ENCODE measurements at places on chromosomes 2 and 18.
A peak's percentile ranks its signal among the peaks of the same experiment; 100 is the strongest.

DNA sequence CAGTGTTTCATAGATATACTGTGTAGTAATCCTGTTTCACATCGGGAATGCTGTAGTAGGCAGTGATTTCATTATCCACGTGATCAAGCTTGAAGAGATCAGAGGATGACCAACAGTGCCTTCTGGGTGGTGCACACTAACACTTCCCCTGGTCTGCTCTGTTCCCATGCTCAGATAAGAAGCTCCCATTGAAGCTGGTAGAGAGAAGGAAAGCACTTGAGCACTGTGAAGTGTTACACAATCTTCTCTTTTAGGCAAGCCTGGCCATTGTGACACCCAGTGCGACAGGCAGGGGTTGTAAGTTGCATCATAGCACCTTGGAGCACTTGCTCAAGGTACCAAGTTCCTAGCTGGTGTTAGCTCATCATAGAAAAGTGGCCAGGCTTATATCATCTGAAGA, 30.6 kb upstream of the GPD2 start:
- no peak for DNase-seq

- no peak for DNase-seq
Measured at GRCh38 chr2:74238879-74239278, 40.5 kb downstream of the MTHFD2 start.

- no peak for DNase-seq
Measured at GRCh38 chr2:15241929-15242328, 319.2 kb downstream of the NBAS start.

DNA sequence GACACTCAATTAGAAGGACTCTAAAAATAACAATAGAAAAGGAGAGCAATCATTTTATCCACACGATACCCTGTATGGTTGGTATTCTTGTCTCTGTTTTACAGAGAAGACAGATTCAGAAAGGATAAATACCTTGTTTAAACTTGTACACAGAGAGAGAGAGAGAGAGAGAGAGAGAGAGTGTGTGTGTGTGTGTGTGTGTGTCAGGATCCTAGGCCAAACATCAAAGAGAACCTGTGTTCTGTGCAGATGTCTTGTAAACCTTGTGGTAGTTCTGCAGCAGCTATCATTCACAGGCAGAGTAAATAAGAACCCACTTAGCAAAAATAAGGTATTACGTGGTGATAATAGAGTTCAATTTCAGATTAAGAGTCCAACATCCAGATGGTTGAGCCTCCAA, 4.3 kb upstream of the CRIM1 start:
- no peak for DNase-seq

GRCh38 chr2:127014630-127015029, 92.3 kb downstream of the BIN1 start:
- DNase-seq = no peak

DNA sequence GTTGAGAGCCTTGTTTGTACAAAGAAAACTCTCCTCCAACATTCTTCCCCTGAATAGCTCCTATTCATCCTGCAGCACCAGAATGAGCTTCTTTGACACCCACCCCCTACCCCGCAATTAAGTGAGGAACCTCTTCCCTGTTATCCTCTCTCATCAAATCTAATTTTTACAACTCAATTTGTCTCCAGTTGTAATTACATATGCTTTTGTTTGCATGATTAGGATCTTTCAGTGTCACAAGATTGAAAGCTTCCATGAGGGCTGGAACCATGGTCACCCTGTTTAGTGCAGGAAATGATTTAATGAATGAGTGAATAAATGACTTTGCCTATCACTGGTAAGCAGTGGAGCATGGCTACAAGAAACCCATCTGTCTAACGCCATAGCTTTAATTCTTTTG, 334.6 kb upstream of the KLHL29 start:
- DNase-seq = no peak

GRCh38 chr18:39622431-39622830, 2056.8 kb upstream of the CELF4 start:
- no peak for DNase-seq

- no peak for DNase-seq
Measured at GRCh38 chr18:63322206-63322605, 2.6 kb upstream of the BCL2 start.

DNA sequence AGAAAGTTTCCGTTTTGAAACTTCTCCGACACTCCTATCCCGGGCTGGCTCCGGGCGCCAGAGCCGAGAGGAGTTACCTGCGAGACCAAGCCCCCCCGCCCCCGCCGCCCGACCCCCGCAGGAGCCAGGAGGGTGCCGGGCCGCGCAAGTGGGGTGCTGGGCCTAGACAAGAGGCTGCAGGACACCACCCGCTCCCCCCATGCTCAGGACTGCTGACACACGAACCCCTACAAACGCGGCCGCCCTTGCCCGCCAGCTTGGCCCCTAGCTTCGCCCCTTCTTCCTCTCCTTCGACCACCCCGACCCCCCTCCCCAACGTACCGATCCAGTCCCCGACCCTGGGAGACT, 497 bp downstream of the PLA2R1 start:
- DNase-seq = no peak

GRCh38 chr2:74548285-74548899, 5.3 kb downstream of the LOXL3 start:
- DNase-seq = no peak

DNA sequence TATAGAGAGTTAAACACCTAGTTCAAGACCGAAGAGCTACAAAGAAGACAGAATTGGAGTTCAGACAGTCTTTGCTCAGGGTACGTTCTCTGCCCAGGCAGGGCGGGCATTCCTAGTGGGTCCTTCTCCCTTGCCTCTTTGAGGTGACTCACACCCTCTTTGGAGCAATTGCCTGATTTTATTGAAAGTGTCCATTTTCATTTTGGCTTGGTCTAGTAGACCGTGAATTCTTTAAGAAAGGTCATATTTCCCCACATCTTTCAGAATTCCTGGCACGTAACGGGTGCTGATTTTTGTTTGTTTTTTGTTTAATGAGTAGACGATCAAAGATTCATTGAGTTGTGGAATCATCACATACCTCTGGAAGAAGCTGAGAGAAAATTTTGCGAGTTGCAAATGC, 871.5 kb downstream of the RNF144A start:
- no peak for DNase-seq

- no peak for DNase-seq
Measured at GRCh38 chr2:240604291-240604938, 17.9 kb downstream of the CAPN10 start.

- no peak for DNase-seq
Measured at GRCh38 chr2:239381709-239382134, 19.1 kb downstream of the HDAC4 start.

GRCh38 chr2:236731767-236732580, 162.3 kb downstream of the ACKR3 start:
- no peak for DNase-seq

GRCh38 chr2:165897074-165897473, 56.5 kb downstream of the TTC21B start:
- DNase-seq = no peak

- no peak for DNase-seq
Measured at GRCh38 chr2:30789670-30790210, 17.5 kb downstream of the CAPN13 start.

DNA sequence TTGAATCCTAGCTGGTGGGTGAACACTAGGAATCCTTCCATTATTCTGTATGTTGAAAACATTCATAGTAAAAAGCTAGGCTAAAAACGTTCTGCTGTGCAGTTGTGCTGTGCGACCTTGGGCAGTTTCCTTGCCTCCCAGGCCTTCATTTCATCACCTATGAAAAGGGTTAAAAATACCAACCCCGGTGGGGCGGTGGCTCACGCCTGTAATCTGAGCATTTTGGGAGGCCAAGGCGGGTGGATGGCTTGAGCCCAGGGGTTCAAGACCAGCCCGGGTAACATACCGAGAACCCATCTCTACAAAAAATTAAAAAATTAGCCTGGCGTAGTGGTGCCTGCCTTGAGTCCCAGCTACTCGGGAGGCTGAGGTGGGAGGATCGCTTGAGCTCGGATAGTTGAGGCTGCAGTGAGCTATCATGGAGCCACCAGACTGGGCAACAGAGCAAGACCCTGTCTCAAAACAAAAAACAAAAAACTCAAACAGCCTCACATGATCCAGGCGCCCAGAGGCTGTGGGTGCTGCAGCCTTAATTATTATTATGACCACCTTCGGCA, 2.9 kb upstream of the RRM2 start:
- no peak for DNase-seq

DNA sequence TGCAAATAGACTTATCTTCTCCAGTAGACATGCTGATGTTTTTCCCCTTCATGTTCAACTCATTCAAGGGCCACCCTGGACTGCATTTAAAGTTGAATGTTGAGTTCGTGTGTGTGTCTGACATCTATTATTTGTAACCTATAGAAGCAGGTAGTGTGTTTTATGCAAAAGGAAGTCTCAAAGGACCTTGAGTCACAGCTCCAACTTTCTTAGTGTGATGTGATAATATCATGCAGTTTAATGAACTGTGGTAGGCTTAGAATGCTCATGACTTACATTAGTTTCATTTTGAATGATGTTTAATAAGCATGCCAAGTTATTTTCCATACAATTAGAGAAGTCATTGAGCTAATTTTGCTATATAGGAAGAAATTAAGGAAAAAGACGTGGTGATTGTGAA, 67.9 kb downstream of the CERS6 start:
- no peak for DNase-seq

DNA sequence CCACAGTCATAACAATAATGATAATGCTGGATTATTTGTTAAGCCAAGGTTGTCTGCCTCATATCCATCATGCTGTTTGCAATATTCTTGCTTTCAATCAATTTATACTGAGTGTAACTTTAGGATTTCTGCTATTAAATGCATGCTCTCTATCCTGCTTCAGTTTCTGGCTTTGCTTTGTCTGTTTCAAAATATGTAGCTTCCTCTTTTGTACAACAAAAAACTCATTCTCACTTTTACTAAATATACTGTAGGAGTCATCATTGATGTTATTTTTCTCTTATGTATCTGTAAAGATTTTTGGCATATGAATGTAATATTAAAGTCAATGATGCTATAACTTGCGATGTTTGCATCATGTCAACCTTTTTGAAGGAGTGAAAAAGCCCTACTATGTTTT, 149.3 kb downstream of the GPD2 start:
- no peak for DNase-seq

- peak; percentile 83 for DNase-seq
Measured at GRCh38 chr2:61694312-61695274, 156.4 kb upstream of the XPO1 start.

- no peak for DNase-seq
Measured at GRCh38 chr18:49731860-49732311, 81.4 kb downstream of the ACAA2 start.

DNA sequence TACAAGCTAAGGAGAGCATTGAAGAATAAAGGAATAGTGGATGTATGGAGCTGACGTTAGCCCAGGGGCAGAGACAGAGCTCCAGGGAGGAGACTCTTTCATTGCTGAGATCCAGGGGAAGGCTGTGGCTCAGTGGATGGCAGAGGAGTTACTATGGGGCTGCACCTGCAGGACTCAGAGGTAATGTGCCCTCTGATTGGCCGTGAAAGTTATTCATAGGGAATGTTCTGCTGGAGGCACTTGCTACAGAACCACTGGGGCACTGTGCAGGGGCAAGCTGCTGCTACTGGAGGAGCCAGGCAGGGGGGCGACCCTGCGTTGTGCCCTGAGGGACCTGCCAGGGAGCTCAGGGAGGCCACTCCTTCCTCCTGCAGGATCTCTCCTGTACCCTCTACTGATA, 199.2 kb downstream of the PTPRM start:
- DNase-seq = no peak

DNA sequence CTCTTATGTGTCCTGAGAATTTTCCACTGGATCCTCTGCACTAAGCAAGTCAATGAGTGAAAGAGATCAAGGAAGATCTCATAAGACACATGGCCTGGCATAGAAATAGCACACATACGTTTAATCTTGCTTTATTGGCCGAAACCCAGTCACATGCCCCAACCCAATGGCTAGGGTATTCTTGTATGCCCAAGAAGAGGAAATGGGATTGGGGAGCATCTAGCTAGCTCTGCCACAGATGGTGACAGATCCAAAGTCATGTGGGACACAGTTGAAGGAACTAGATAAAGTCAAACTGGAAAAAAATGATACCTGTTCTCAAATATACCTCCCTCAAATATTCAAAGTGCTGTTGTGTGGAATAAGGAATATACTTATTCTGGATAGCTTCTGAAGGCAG, 74.7 kb downstream of the CD28 start:
- DNase-seq = no peak

DNA sequence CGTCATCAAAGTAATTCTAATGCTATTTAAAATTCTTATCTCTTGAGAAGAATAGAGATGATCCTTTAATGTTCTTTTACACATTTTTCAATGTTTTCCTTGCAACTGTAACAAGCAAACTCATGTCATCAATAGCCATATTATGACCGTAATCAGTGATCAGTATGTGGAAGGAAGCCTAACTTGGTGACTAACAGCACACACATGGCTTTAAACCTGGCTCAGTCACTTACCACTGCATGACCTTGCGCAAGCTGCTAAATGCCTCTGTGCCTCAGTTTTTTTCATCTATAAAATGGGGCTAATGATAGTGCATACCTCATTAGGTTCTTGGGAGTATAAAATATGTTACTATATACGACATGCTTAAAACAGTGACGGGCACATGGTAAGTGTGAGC, 149.7 kb downstream of the BCL2 start:
- DNase-seq = no peak

- DNase-seq = no peak
Measured at GRCh38 chr2:147204102-147204501, 640.7 kb upstream of the ACVR2A start.

DNA sequence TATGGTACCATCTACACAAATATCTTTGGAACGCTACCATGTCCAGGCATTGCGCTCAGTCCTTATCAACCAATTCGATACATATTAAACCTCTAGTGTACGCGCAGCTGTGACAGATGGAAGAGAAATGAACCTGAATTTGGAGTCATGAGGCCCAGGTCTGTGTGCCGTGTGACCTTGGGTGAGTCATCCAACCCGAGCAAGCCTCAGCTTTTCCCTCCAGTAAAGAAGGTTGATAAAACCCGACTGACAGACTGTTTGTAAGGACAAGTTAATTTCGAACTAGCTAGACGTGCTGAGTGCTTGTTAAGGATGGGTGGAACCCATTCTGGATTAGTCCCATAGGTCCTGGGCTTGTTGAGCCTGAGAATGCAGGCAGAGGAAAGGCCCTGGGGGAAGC, 28.2 kb downstream of the GREB1 start:
- no peak for DNase-seq

GRCh38 chr2:136149011-136149410, 31.1 kb upstream of the CXCR4 start:
- no peak for DNase-seq

GRCh38 chr2:241880311-241881073, 11.0 kb downstream of the RTP5 start:
- DNase-seq = no peak

GRCh38 chr2:11072550-11072949, 82.7 kb upstream of the SLC66A3 start:
- no peak for DNase-seq

DNA sequence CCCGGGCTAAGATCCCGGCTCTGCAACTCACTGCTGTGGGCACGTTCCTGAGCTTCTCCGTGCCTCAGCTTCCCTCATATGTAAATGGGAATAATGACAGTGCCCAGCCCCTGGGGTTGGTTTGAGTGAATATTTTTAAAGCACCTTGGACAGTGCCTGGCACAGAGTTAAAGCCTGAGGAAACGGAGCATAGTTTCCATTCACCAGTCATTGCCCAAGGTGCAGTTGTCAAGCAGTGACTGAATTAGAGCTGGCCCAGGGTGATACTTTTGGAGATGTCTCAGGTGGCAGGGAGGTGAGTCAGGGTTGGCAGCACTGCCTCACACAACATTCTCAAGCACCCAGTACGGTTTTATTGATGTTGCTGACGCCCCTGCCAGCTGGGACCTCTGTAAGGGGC, 12.2 kb downstream of the TMEM177 start:
- DNase-seq = no peak

Measured in NCI-H2081 (cell line).